DMS153 (cell line): ENCODE measurements at places on chromosomes 11 and 22.

DNA sequence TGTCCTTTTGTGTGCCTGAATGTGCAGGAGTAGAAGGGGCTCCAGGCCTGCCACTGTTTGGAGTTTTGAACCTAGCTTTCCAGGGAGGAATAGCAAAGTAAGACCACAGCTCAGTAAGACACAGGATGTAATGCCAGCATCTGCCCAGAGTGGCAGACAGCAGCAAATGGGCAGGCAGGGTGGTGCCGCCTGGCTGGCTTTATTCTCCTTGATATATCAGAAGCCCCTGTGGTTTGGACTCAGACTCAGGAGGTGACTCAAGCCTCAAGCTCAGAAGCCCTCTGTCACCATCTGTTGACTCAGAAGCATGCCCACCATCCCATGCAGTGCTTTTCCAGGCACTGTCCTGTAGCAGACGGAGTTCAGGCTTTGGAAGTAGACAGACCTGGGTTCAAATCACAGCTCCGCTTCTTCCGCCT, 72.7 kb upstream of the TTC12 start:
- DNase-seq = no peak

GRCh38 chr11:69000391-69000790, 12.7 kb downstream of the MRGPRF start:
- DNase-seq = no peak

- DNase-seq = no peak
These were observed 5.8 kb downstream of the SSH3 start for GRCh38 chr11:67309166-67309565.

DNA sequence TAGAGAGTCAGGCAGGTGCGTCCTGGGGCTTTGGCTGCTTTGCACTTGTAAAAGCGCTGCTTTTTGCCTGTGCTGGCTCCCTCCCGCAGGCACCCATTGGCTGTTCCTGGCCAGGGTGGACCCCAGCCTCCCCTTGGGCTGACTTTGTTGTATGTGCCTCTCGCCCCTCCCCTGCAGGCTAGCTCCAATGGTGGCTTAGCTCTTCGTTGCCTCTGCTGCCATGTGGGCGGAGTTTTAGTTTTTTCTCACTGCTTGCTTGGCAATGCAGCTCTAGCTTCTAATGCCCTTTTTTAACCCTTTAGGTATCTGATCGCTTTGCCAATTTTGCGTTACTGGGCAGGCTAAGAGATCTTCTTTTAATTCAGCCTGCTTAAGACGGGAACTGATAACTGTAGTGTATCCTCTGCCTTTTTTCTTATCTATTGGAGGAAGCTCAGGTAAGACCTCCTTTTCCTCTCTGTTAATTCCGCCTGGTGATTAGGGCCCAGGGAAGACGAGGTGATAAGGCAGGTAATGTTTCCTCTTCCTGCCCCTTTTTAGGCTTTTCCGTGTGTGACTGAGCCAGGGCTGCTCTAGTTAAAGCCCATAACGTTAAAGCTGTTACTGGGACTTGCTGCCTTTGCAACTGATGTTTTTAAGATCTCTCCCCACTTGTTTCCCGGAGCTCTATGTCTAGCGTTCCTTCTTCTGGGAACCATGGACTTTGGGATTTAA, 11.7 kb upstream of the GLYATL1 start:
- peak; percentile 49 for DNase-seq

DNA sequence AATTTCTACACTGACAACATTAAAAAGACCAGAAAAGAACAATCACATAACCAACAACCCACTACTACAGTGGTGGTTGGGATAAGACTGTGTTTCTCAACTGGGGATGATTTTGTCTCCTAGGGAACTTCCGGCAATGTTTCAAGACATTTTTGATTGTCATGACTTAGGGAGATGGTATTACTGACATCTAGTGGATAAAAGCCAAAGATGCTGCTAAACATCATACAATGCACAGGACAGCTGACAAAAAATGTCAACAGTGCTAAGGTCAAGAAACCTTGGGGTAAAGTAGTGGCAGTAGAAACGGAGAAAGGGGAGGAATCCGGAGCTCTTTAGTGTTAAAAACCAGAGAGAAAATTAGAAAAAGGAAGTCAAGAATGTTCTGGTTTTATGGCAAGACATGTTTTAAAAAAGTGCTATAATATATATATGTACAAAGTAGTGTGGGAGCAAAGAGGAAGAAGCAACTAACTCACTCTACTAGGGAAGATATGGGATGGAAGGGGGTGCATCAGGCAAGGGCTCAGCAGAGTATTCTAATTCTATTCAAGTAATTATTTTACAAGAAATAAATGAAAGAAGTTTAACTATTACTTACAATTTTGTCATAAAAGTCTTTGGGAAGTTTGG, 37.2 kb downstream of the CKAP5 start:
- DNase-seq = no peak

- DNase-seq = no peak
These were observed 3.1 kb downstream of the ARHGAP1 start for GRCh38 chr11:46697303-46697702.

- DNase-seq = no peak
These were observed 31.0 kb downstream of the NAP1L4 start for GRCh38 chr11:2961080-2961479.

DNA sequence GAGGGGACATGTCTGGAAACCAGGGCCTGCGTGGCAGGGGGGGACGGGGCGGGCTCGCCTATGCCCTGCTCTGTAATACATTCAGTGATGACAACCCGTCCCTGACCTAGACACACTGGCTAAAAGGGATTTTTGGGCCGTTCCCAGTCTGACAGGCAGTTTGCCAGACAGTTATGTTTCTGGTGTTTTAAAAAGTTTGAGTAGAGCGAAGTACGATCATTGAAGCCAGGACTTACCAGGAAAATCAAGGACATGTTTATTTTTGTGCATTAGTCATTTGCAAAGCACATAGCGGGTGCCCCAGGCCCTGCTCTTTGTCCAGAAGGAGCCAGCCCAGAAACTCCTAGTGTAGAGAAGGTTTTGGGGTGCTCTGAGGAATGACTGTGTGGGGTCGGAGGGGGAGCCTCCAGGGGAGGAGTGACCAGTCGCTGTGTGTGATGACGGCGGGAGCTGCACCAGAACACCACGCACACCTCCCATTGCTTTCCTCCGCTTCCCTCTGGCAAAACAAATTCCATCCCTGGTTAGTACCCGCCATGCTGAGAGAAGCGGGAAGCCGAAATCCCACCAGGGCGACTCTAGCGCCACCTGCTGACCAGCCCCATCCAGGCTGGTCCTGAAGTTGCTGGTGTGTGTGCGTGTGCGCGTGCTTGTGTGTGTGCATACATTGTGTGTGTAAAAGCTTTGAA, 50.8 kb downstream of the FBLN1 start:
- peak; percentile 82 for DNase-seq

GRCh38 chr11:101438126-101438525, 145.7 kb downstream of the TRPC6 start:
- DNase-seq = no peak

DNA sequence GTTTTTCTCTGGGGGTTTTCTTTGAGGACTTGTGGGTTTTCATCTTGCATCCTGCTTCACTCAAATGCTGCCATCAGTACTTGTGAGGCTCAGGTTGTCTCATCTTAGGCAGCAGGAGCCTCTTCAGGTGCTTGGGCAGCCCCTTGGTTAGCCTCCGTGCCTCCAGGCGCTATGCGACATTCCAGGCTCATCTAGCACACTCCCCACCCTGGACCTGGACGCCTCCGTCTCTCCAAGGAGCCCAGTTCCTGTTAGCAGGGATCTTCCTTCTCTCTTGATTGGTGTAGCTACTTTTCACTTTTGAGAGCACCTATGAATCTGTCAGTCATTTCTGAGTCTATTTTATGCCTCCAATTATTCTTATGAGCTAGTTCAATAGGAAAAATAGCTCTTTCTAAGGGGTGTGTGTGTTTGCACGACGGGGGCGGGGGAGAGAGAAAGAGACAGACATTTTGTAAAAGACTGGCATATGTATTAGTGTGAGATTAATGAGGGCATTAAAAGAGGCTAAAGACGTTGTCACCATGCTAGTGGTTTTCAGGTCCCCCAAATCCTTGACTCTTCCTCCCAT, 7.8 kb downstream of the TUBA8 start:
- no peak for DNase-seq

GRCh38 chr11:69013009-69013951, at the start of gene MRGPRF:
TSS of gene MRGPRF (minus strand) at chr11:69013246. CDS start at chr11:69009901, 3,345 bp downstream.
- no peak for DNase-seq

- peak; percentile 34 for DNase-seq
These were observed 47.2 kb downstream of the MCHR1 start for GRCh38 chr22:40726514-40726913.

DNA sequence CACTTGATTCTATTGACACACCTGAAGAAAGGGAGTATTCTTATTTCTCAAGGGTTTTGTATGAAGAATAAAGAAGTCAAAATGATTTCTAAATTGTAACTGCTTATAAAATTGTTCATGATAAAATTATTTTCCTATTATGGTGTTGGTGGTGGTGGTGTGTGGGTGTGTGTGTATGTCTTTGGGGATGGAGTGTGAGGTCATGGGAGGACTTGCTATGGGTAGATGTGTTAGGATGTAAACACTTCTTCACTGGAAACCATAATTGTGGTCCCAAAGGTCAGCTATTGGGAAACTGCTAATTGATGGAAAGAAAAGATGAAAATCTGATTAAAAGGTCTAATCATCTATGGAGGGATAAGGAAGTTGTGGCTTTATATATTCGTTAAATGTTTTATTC, 5.1 kb downstream of the TRIM22 start:
- no peak for DNase-seq

- DNase-seq = no peak
These were observed 10.6 kb downstream of the CDPF1 start for GRCh38 chr22:46239261-46240048.

GRCh38 chr22:37804881-37805809, 2.6 kb upstream of the GCAT start:
- DNase-seq = peak; percentile 59

- no peak for DNase-seq
These were observed 68.9 kb upstream of the SLN start for GRCh38 chr11:107780775-107781174.

DNA sequence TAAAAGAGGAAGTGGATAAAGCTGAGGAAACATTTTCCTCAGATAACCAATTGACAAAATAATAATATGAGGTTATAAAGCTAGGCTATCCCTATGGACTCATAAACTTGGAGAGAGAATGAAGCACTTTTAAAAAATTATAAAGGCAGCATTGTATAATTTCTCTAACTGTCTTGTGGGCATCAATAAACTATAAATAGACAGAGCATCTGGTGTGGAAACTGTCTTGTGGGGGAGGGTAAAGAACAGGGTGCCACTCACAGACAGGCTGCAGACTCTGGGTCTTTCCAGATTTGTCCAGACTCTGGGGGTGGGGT, 333.5 kb downstream of the BUD13 start:
- DNase-seq = no peak

GRCh38 chr11:1532606-1533341, 39.3 kb downstream of the DUSP8 start:
- no peak for DNase-seq

DNA sequence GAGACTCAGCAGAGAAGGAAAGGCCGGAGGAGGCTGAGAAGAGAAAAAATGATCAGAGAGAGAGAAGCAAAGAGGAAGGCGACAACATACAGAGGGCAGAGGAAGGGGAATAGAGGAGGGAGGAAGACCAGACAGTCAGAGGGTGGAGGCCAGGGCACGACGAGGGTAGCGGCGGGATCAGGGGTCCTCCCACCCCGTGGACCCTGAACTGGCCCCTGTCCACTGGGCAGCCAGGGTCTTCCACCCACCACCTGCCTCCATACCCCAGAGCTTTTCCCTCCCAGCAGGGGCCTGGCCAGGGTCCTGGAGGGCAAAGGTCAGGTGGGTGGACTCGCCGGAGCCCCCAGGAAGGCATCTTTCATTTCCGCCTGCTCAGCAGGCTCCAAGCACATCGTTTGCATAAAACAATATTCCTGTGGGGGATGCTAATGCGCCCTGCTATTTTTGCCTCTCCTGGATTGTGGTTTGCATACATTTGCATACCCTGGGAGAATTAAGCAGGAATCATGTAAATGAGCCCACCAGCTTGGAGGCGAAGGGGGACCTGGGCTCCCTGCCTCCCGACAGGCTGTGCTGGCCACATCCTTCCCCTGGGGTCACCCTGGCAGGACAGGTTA, 394.1 kb downstream of the MN1 start:
- no peak for DNase-seq

GRCh38 chr22:43772831-43773230, 39.3 kb downstream of the EFCAB6 start:
- DNase-seq = no peak

DNA sequence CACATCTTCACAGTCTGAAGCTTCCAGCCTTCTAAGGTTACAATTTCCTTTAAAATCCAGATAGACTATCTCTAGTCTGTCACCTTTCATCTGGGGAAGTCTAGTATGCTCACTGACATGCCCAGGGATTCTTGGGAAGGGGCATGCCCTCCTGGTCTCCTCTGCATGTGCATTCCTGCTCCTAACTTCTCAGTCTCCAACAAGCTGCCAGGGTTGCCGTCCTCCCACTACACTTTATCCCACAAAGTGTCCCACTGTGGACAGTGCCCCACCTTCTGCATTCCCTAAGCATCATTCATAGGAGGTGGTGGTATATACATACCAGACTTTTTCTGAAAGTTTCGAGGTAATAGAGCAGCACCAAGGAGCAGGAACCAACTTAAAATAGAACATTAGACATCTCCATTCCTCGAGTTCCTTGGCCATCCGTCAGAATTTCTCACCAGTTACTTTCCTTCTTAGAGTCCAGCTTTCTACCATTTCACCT, 28.7 kb downstream of the EIF3F start:
- no peak for DNase-seq

- DNase-seq = no peak
These were observed 264.4 kb downstream of the CTTN start for GRCh38 chr11:70662691-70663098.

DNA sequence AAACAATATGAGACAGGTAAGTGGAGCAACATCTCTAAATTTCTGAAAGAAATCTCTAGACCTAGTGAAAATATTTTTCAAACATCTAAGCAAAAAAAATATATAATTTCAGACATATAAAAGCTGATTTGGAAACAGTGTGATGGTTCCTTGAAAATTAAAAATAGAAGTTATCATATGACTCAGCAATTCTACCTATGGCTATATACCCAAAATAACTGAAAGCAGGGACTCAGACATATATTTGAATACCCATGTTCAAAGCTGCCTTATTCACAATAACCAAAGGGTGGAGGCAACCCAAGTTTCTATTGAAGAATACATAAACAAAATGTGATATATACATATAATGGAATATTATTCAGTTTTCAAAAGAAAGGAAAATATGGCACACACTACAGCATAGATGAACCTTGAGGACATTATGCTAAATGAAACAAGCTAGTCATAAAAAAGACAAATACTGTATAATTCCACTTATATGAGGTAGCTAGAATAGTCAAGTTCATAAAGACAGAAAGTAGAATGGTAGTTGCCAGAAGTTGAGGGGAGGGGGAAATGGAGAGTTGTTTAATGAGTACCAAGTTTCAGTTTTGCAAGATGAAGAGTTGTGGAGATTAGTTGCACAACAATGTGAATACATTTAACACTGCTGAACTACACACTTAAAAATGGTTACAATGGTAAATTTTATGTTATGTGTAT, 300.4 kb downstream of the TTC28 start:
- DNase-seq = no peak

DNA sequence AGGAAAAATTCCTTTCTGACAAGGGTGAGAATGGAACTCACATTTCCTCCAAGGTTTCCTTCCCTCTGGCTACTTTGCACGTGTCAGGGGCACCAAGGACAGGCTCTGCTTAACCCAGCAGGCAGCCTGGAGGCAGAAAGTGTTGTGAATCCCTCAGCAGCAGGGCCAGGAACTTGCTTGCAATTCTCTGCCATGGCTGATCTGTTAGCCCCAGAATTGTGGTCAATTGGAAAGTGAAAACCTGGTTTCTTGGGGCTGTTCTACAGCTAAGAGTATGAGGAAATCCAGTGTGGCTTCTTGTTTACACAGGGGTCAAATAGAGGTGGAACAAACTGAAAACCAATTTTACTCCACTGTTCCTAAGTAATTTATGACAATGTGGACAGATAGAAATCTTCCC, 38.3 kb upstream of the CEP295 start:
- no peak for DNase-seq
